ENCODE measurements at places on chromosomes 13 and 19. TPM values are rescaled to one million over a fixed set of nuclear protein-coding genes. Genes with fewer than 3 reads are reported as not detected.

- no peak overlapping the region for H3K4me3 ChIP-seq
- no peaks in the 10 kb centered on the region for H3K36me3 ChIP-seq
- no peaks in the 10 kb centered on the region for H3K27me3 ChIP-seq
- peaks cover 7% of the 10 kb centered on the region for H3K4me1 ChIP-seq
- no peak for DNase-seq
Observed at GRCh38 chr19:56167064-56167578, 8.7 kb upstream of the GALP start.

DNA sequence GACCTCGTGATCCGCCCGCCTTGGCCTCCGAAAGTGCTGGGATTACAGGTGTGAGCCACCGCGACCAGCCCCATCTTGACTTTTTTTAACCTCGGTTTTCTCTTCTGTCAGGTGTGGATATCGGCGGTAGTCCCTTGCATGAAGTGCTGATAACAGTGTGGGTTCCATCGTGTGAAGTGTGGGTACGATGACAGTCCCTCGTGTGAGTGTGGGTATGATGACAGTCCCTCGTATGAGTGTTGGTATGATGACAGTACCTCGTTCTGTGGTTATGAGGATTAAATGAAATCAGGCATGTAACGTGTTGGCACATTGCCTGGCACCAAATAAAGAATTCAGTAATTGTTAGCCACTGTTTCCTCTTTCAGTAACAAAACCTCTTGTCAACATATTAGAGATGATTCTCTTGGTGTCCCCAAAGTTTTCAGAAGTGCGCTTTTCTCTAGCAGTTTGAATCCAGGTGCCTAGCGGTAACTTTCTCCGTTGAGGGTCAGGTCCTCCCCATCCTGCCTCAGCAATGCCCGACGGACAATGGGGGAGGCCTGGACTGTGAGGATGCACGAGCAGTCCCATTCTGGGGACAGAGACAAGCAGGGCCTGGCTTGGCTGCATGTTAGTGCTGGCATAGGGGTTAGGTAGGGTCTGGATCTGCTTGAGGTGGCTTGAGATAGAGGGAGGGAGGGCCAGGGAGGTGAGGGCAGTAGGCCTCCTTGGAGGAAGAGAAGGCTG is 15.3 kb downstream of the GATAD2A start:
- H3K27me3 ChIP-seq = no peaks in the 10 kb centered on the region
- H3K27ac ChIP-seq = no peak overlapping the region
- H3K4me1 ChIP-seq = peaks cover 32% of the 10 kb centered on the region
- H3K4me3 ChIP-seq = no peak overlapping the region

Gene URAD
- total RNA-seq = not detected

DNA sequence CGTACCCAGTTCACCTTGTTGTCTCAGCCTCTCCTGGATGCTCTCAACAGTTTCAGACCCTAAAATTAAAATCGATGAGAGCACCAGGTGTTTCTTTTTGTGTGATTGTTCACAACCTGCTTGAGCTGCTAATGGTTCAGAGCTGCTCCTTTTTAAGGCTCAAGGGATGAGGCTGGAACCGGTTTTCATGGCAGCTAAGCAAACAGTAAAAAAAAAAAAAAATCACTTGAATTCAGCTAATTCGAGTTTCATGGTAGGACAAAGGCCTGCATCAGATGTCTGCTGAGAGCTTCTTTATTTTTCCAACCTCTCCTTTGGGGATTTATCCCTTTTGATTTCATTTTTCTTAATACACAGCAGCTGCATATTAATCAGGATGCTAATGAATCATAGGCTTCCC is 6.5 kb downstream of the SYCE2 start:
- H3K27me3 ChIP-seq = no peaks in the 10 kb centered on the region
- peak overlapping the region; percentile 29 for H3K4me3 ChIP-seq
- H3K36me3 ChIP-seq = no peaks in the 10 kb centered on the region

DNA sequence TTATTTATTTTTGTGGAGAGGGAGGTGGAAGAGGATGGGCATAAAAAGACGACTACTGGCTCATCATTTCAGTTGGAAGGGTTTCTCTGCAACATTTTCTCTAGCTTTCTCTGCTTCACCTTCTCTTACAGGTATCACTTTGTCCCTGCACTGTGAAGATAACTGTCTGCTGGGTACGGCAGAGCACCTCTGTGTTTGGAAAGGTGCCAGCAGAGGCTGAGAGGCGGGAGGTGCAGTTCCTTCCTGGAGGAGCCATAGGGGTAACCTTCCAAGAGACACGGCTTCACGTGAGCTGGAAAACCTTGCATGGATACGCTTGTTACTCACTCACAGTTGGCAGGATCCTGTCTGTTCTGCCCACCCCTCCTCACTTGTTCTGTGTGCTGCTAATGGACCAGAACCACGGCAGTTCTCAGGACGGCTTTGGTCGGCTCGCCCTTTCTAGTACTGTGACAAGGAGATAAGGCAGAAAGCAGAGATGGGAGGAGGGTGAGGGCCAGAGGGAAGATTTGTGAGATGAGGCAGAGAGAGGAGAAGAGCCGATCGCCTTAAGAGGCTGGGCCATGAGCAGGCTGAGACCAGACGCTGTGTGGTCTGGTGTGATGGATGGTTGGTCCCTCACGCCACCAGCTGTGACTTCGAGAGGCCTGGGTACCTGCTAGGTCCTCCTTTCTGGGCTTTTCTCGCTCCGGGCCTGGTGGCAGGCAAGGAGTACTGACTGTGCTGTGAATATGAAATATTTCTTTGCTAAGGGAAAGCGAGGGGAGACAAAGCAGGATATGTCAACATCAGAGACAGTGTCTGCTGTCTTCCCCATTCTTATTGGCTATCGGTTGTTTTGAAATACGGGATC is 66.8 kb downstream of the MRPL57 start:
- H3K4me1 ChIP-seq = no peaks in the 10 kb centered on the region
- no peaks in the 10 kb centered on the region for H3K27me3 ChIP-seq
- H3K27ac ChIP-seq = no peak overlapping the region
- DNase-seq = no peak
- no peaks in the 10 kb centered on the region for H3K36me3 ChIP-seq

DNA sequence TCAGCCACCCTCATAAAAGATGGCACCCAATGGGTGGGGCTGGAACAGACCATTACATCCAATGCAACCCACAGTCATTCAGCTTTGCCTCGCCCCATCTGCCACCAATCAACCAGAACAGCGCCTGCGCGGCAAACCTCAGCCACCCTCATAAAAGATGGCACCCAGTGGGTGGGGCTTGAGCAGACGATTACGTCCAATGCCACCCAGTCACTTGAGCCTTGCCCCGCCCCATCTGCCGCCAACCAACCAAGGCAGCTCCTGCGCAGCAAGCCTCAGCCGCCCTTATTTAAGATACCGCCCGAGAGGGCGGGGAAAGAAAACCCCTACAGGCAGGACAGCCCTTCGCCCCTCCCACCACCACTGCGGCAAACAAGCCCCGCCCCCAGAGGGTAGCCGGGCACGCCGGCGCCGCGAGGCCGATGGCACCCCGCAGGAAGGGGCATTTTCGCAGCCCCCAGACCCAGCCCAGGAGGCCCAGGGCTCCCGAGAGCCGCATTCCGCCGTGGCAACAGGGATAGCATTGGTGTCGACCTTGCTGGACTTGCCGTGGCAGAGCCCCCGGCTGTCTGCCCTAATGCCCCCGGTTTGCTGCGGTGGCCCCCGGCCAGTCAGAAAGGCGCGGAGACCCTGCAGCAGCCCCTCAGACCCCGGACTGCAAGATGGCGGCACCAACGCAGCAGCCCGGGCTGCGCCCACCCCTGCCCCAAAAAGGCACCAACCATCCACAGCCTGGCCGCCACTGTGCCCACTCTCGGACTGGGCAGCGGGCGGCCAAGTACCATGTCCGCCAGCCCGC is 675 bp downstream of the PEG3 start:
- H3K36me3 ChIP-seq = no peaks in the 10 kb centered on the region
- peak; percentile 95 for DNase-seq
- no peaks in the 10 kb centered on the region for H3K4me1 ChIP-seq
- H3K27me3 ChIP-seq = no peaks in the 10 kb centered on the region
- H3K27ac ChIP-seq = peak overlapping the region; percentile 87
- H3K4me3 ChIP-seq = peak overlapping the region; percentile 59

- H3K4me3 ChIP-seq = no peak overlapping the region
- DNase-seq = peak; percentile 42
- H3K4me1 ChIP-seq = peaks cover 5% of the 10 kb centered on the region
- peaks cover 45% of the 10 kb centered on the region for H3K27me3 ChIP-seq
Observed at GRCh38 chr19:46221981-46222610, 7.4 kb upstream of the IGFL1 start.

Gene ZNF98
- total RNA-seq = 1.7 TPM

- no peak for DNase-seq
- H3K4me3 ChIP-seq = no peak overlapping the region
- H3K27ac ChIP-seq = no peak overlapping the region
- no peaks in the 10 kb centered on the region for H3K27me3 ChIP-seq
- H3K36me3 ChIP-seq = no peaks in the 10 kb centered on the region
- H3K4me1 ChIP-seq = no peaks in the 10 kb centered on the region
Observed at GRCh38 chr13:52070929-52071523, 46.5 kb downstream of the UTP14C start.

GRCh38 chr13:97879646-97880310 is 73.7 kb upstream of the IPO5 start:
- no peaks in the 10 kb centered on the region for H3K36me3 ChIP-seq
- no peak overlapping the region for H3K27ac ChIP-seq

DNA sequence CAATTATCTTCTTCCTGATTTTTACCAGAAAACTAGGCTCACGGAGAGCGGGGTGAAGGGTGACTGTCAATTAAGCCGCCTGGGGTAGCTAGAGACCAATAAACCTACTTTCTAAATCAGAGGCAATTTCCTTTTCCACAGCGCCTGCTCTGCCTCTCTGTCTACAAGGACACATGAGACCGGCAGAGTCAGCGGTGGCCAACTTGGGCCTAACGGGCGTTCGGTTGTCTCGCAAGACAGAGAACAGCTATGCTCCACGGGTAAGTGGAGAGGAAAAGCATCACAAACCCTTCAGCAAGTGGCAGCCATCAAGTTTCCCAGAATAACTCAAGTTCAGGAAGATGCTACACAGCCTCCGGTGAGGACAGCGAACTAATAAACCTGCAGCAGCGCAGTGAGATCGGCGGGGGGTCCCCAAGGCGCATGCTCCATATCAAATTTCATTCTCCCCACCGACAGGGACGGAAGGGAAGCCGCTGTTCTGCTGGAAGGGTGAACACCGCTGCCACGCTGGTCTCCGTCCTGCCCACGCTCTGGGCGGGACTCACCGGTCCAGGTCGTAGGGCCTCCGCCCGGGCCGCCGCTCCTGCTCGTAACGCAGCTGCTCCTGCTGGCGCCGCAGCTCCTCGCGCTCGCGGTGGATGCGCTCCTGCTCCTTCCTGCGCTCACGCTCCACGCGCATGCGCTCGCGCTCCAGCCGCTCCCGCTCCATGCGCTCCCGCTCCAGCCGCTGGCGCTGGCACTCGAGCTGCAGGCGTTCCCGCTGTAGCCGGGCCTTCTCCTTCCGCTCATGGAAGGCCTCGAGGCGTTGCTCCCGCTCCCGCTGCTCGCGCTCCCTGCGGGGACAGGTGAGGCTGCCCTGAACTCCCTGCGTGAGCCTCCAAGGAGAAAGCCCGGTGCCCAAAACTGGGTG is 25.8 kb upstream of the TINCR start:
- no peak for DNase-seq
- H3K36me3 ChIP-seq = peaks cover 100% of the 10 kb centered on the region
- no peaks in the 10 kb centered on the region for H3K27me3 ChIP-seq
- H3K4me1 ChIP-seq = no peaks in the 10 kb centered on the region
- H3K4me3 ChIP-seq = no peak overlapping the region

Gene SIGLEC11
- 0.54 TPM for total RNA-seq

DNA sequence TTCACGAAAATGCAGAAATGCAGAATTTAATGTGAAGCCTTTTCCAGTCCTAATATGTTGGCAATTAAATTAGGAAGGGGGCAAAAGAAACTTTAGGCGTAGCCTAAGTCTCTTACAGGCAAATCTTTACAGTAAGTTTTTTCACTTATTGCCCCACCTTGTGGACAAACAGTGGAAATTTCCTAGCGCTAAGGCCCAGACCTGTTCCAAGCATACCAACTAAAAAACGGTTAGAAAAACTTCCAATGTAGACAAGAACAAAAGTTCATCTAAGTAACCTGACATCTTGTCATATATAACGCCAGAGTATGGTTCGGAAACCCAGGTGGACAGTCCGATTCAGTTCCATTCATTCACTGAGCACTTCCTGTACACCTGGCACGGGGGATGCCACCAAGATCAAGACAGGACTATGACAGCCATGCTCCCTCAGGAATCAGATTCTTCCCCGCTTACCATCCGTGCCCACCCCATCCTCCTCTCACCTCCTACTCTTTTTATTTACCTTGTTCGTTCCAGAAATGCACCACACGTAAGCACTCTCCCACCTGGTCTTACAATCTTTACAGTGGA is 4.9 kb downstream of the ZAR1L start:
- H3K36me3 ChIP-seq = no peaks in the 10 kb centered on the region
- H3K27me3 ChIP-seq = no peaks in the 10 kb centered on the region
- peaks cover 5% of the 10 kb centered on the region for H3K4me1 ChIP-seq

Gene CACNG6
- total RNA-seq = not detected

Gene CYP4F12
- 1.6 TPM for total RNA-seq

Gene PPFIA3
- 3.6 TPM for total RNA-seq

Gene PSG6
- total RNA-seq = not detected

GRCh38 chr19:35105411-35106290 is 10.0 kb upstream of the FXYD3 start:
- no peak for DNase-seq
- H3K27ac ChIP-seq = no peak overlapping the region
- no peaks in the 10 kb centered on the region for H3K27me3 ChIP-seq
- H3K4me1 ChIP-seq = no peaks in the 10 kb centered on the region

Gene C5AR2
- 1.1 TPM for total RNA-seq

DNA sequence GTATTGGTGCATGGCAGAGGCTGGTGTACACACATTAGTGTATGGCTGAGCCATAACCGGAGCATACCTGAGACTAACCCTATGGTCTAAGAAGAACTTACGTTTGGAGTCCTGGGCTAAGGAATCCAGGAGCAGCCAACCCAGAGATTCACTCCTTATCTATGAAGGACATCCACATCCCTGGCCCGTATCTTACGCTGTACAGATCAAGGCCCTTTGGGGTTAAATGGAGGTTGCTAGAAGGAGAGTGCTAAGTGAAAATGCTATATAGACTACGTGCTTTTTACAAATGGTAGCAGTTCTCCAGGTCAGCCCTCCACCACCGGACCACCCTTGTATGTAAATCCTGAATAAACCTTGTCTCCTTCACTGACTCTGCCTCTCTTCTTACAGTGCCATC is 1.9 kb upstream of the SUGT1 start:
- no peak for DNase-seq
- H3K4me1 ChIP-seq = peaks cover 30% of the 10 kb centered on the region
- H3K27me3 ChIP-seq = no peaks in the 10 kb centered on the region

- H3K4me3 ChIP-seq = no peak overlapping the region
- H3K27ac ChIP-seq = no peak overlapping the region
- no peaks in the 10 kb centered on the region for H3K36me3 ChIP-seq
- no peaks in the 10 kb centered on the region for H3K27me3 ChIP-seq
Observed at GRCh38 chr19:54478677-54479266, 5.7 kb upstream of the CDC42EP5 start.

Gene ZNF230
- 3.8 TPM for total RNA-seq
